ENCODE measurements at places on chromosomes 16 and 17.

DNA sequence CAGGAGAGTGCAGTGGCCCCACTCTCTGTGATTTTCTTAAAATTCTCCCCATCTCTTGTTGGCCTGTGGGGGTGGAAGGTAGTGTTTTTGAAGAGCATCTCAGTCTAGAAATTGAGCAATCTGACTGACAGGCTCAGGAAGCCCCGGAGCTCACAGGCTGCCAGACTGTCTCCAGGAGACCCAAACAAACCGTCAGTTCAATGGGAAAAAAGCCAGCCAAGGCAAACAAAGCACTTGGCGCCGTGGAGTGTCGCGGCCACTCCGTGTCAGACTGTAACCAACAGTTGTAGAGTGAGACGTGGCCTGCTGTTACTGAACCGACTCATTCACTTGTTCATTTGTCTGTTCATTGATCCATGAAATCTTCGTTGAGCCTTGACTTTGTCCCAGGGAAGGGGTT lies 33.7 kb downstream of the RGS9 start:
- peak; percentile 54 for DNase-seq

DNA sequence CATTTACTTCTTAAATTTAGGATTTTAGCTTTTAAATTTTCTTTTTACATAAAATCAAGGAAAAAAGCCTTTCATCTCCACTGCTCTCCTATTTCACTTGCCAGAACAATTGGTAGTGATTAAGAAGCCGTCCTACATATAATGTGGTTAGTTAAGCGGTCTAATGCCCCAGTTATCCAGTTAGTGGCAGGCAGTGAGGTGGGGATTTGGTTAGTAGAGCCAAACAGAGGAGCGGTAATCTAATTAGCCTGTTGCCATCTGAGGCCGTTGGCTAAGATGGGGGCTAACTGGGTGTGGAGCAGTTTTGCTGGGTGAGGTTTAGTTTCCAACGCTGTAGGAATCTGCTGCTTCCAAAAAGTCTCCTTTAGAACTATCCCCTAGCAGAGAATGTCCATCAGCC lies 22.4 kb downstream of the SNX11 start:
- DNase-seq = no peak

DNA sequence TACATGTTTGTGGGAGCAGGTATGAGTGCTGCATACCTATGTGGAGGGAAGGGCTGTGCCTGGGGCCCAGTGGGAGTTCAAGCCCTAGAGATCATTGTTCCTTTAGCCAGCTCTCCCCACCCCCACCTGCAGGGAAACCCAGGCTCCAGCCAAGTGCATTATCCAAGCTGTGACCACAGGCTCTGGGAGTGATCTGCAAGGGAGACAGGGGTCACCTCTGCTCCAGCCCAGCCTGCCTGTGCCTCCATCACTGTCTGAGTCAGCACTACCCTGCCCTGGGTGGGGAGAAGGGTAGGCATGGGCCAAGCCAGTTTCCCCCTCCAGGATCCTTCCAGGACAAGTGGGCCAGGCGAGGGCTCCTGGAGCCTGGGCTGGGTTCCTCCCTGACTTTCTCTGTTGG lies 32.1 kb upstream of the SBK1 start:
- peak; percentile 47 for DNase-seq

- DNase-seq = no peak
Observed at GRCh38 chr17:10802496-10803284, 1.2 kb downstream of the TMEM238L start.

GRCh38 chr16:10100829-10101228 lies 81.4 kb downstream of the GRIN2A start:
- no peak for DNase-seq

- no peak for DNase-seq
Observed at GRCh38 chr17:77666881-77667395, 291.6 kb upstream of the TNRC6C start.

DNA sequence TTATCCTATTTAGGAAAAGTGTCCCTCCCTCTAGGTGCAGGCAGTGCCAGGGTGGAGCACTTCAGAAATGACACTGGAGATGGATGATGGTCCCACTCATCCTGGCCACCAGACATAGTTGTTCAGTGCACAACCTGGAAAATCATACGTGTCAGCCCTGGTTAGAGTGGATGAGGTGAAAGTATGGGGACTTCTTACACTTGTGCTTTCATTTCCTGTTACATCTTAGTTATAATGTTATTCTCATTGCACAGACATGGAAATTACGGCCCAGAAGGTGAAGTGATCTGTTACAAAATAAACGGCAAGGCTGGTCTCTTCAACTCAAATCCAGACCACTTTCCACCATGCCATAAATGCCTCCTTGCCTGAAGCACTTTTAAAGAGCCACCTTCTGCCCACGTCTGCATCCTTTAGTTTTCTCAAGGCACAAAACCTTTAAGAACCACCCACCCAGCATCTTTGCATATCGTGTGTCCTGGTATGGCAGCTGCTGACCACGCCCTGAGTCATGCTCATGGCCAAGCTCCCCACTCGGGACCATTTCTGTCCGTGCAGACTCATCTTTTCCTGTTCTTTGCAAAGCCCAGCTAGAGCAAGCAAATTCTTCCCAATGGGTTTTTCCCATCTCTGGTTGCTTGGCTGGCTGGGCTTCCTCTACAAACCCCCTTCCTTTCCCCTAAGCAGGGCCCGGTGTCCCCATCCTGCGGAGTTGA lies 22.4 kb downstream of the TBC1D3B start:
- DNase-seq = no peak

GRCh38 chr17:73711184-73711583 lies 66.9 kb upstream of the SDK2 start:
- no peak for DNase-seq

GRCh38 chr16:86590501-86591144 lies 12.3 kb downstream of the FOXL1 start:
- no peak for DNase-seq

- DNase-seq = peak; percentile 13
Observed at GRCh38 chr17:49035470-49036269, 38.5 kb downstream of the IGF2BP1 start.

DNA sequence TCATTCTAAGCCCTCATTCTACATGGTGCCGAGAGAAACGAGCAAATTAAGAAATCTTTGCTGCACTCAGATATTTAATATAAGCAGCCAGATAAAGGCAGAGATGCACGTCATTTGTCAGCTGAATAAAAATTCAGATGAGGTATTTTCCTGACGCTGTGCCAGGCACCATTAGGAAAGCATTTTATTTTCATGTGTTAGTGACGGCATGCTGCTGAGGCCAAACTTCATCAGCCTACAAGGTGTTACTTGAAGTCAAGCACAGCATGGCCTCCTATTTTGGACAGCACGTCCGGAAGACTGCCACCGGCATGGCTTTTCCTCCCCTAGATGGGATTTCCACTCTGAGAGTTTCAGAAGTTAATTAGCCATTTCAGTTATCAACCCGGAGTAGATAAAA lies 70.3 kb downstream of the IRX3 start:
- peak; percentile 77 for DNase-seq

GRCh38 chr16:84959784-84960417 lies 51.4 kb downstream of the ZDHHC7 start:
- no peak for DNase-seq

GRCh38 chr16:23608194-23608593 lies 12.1 kb upstream of the NDUFAB1 start:
- DNase-seq = no peak

- DNase-seq = no peak
Observed at GRCh38 chr17:43986225-43986981, 18.0 kb upstream of the NAGS start.

- no peak for DNase-seq
Observed at GRCh38 chr16:75225092-75225491, 6.3 kb downstream of the CTRB1 start.

DNA sequence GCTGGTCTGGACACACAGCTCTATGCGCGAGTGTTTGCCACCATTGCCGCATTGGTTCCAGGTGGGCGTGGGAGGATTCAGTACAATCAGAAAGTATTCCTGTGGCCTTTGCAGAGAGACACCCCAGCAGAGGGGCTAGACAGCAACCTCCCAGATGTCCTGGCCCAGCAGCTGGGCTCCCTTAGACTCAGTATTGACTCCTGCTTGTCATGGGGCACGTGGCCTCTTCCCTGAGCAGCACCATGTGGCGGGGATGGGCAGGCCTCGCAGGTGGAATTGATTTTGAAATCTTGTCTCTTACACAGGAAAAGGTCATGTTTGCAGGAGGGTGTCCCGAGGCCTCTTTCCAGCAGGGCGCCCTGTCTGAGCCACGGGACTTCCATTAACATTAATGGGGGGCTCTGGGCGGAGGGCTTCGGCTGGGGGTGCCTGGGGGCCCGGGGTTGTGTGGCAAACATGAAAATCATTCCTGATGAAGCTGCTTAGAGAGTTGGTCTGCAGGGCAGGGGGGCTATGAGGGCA lies 96.4 kb downstream of the C16orf78 start:
- no peak for DNase-seq
